Lower lobe of right lung (tissue), 2 donors: ENCODE measurements at places on chromosomes 2 and 18.

GRCh38 chr2:206792645-206793044 is 27.2 kb downstream of the FASTKD2 start:
- DNase-seq, result no peak

- DNase-seq, result no peak
Measured at GRCh38 chr2:22499082-22499839, 885.7 kb upstream of the KLHL29 start.

GRCh38 chr2:102064679-102065674 is 73.2 kb downstream of the IL1R2 start:
- DNase-seq, result no peak

DNA sequence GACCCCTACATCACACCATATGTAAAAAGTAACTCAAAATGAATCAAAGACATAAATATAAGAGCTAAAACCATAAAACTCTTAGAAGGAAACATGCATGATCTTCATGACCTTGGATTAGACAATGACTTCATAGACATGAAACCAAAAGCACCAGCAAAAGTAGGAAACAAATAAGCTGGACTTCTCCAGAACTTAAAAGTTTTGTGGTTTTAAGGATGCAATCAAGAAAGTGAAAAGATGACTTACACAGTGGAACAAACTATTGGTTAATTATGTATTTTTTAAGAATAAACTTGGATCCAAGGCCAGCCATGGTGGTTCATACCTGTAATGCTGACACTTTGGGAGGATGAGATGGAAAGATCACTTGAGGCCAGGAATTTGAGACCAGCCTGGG is 150.2 kb downstream of the GALNT1 start:
- no peak for DNase-seq

- DNase-seq, result no peak
Measured at GRCh38 chr2:65530547-65531320, 98.3 kb upstream of the SPRED2 start.

GRCh38 chr2:112187805-112188596 is 49.8 kb downstream of the FBLN7 start:
- DNase-seq, result no peak

DNA sequence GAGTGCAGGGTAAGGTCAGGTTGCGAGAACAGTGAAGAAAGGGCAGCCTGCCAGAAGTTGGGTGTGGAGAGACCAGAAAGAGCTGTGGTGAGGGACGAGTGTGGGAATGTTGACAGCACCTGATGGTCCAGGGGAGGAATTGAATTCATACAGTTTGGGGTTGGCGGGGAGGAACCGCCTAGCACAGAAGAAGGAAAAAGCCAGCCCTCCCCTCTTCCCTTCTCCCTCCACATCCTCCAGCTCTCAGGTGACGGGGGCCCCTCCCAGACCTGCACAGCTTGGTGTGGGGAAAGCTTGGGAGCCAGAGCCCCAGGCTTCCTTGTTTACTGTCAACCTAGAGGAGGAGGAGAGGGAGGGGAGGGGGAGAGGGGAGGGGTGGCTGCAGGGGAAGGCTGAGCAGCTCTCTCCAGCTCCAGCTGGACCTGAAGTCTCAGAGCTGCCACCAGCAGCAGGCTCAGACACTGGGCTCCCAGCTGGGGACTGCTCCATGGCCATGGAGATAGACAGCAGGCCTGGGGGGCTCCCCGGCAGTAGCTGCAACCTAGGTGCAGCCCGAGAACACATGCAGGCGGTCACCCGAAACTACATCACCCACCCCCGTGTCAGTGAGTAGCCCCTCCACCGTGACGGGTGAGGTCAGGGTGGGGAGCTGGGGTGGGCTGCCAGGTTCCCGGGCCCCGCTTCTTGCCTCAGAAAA is at the start of gene ATP6V1B1:
TSS of gene ATP6V1B1 (plus strand) at position 433 of the 697 bp plus-strand sequence. CDS start at position 488, 55 bp downstream.
- no peak for DNase-seq

DNA sequence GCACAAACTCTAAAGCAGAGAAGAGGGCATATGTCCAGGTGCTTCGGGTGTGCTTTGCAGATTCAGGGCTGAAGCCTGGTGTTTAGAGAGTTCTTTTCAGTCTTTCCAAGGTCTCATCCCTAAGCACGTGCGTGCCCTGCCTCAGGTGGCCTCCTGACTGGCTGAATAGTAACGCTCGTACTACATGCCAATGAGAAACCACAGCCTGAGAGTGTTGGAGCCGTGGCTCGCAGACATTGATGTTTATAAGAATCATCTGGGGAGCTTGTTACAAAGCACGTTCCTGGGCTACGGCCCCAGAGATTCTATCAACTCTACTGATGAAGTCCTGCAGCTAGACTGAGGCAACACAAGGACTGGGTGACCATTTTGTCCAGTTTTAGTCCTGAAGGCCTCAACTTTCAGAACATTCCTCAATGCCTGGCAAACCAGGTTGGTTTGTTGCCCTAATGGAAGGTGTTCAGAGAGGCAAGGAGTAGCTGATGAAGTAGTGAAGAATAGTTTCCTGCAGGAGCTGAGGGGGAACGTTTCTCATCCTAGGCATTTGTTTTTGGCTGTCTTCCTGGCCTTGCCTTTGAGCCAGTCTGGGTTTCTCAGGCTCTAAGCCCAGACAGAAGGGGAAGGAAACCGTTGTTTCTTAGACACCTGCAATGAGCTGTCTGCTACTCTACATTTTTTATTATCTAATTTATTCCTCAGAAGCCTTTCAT is 31.5 kb upstream of the HAAO start:
- no peak for DNase-seq

- DNase-seq, result no peak
Measured at GRCh38 chr18:31513189-31513935, 15.4 kb downstream of the DSG2 start.

GRCh38 chr2:223283771-223284170 is 231.8 kb downstream of the KCNE4 start:
- DNase-seq, result no peak
